NCI-H774 (cell line): ENCODE measurements at places on chromosomes 6 and 20.

DNA sequence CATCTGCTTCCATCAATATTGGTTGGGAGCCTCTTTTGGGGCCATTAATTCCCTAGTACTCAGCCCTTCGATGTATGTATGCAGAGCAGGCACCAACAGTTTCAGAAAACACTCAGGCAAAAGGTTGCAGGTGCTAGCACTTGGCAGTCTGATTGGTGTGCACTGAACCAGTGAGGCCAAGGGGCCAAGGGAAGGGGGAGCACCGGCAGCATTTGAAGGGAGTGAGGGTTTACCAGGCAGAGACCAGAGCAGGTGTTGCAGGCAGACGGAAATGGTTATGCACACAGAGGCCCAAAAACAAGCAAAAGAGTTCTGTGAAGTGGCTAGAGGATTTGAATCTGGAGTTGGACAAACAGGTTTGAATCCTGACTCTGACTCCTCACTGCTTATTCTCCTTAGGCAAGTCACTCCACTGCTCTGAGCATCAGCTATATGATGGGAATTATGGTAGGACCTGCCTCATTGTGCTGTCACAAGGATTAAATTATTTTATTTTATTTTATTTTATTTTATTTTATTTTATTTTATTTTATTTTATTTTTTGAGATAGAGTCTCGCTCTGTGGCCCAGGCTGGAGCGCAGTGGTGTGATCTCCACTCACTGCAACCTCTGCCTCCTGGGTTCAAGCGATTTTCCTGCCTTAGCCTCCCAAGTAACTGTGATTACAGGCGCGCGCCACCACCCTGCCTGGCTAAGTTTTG is 58.1 kb upstream of the SHLD1 start:
- peak; percentile 92 for DNase-seq

GRCh38 chr6:117907601-117908245 is 659 bp downstream of the SLC35F1 start:
- DNase-seq, result peak; percentile 45

DNA sequence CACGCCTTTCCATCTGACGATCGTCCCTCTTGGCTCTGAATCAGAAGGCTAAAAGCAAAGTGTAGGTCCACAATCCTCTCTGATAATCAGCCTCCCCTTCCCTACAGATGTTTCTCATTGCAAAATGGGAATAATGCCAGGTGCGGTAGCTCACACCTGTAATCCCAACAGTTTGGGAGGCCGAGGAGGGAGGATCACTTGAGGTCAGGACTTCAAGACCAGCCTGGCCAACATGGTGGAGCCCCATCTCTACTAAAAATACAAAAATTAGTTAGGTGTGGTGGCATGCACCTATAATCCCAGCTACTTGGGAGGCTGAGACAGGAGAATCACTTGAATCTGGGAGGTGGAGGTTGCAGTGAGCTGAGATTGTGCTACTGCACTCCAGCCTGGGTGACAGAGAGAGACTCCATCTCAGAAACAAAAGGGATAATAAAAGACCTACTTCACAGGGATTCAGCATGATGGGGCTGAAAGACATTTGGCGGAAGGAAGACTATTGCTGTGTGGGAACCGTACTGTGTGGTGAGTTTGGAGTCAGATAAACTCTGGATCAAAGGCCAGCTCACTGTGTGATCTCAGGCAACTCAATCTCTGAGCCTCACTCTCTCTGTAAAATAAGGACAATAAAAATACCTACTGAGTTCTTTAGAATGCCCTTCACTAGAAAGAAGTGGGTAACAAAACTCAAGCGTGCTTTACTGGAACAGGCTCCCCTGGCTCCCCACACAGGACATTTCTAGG is 15.9 kb upstream of the SLC9A8 start:
- no peak for DNase-seq

DNA sequence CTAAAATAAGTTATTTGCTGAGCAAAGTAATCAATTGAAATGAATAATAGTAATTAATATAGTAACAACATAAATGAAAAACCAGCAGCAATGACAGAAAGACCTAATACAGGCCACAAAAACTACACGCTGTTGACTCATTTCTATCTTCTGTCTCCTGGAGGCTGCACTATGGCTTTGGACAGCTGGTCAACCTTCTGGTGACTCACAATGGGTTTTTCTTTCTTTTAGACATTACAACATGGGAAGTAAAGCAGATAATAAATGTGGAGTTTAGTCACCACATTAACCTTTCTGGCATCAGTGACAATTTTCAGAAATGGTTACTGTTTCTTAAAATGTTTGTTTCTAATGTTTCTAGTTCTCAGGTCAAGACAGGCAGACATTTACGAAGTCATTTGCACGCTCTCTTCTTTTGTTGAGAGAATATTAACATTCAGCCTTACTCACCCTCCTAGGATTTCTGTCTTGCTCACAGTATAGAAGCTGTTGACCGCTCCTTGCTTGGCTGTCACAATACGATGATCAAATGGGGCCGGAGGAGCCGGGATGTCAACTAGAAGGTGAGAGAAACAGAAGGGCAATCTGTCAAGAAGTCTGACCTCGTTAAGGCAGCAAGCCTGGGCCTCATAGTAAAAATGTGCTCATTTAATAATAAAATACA is 62.2 kb downstream of the MYLK4 start:
- no peak for DNase-seq

DNA sequence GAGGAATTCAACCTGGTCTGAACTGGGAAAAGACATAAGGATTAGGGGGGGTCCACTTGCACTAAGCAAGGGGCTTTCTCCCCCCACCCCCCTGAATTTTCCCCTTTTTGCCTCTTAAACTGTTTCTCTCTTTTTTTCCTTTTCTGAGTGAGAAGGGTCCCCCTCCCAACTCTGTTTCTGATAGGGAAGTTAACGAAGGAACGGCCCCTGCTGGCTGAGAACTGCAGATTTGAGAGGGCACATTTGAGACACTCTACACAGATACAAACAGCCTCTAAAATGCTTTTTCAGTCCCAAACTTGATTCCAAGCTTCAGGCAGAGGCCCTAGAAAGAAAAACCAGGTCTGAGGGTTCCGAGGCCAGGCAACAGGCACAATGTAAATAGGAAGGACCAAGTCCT is 91.7 kb downstream of the JARID2 start:
- DNase-seq, result no peak

DNA sequence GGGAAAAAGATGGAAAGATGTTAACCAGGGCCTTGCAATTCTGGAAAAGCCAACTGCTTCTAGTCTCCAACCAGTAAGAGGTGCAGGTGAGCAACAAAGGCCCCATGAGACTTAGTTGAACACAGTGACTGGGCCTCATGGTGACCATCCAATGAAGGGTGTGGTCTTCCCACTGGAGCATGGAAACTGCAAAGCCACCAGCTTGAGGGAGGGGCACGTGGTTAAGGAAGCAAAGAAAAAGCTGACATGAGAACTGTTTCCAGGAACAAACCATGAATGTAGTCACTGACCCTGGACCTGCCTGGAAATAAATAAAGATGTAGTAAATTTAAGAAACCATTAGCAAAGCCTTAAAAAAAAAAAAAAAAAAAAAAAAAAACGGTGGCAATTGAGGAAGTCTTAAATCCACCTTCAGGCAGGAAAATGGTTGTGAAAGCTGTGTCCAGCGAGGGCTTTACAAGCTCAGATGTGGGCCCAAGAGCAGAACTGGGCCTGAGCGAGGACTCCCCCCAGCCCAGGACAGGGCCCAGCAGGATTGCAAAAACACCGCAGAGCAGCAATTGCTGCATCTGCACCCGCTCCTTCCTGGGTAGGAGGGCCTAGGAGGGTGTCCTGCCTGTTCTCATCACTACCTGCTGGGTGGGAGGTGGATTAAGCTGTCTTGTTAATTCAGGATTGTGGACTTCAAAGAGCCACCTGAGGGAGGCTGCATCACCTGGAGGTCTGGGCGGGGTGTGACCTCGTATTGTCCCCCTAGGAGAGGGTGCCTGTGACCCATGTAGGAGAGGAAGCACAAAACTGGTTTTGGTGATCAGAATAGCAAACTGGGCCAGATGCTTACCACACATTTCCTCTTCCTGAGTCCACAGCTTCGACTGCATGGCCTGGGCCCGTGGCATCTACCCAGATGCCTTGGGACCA is 10.3 kb downstream of the GFRA4 start:
- no peak for DNase-seq

- DNase-seq, result no peak
Observed at GRCh38 chr6:79005024-79005423, 73.0 kb downstream of the PHIP start.

DNA sequence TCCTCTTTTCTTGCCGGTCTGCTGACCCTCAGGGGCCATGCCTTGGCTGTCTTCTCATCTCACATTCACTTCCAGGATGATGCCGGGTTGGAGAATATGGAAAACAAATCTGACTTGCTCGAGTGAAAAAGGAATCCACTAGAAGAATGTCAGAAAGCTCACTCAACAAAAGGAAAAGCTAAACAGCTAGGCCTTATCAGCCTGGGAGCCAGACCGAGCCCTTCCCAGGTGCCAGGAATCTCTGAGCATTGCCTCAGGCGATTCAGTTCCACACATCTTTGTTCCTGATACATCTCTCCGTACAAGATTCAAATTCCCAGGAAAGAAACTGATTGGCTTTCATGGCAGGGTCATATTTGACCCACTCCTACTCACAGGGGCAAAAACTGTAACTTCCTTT is 9.2 kb upstream of the OSER1 start:
- DNase-seq, result no peak

GRCh38 chr20:1479831-1480595 is 11.2 kb downstream of the SIRPB2 start:
- DNase-seq, result no peak

GRCh38 chr6:166860392-166860791 is 96.0 kb downstream of the RNASET2 start:
- DNase-seq, result no peak

DNA sequence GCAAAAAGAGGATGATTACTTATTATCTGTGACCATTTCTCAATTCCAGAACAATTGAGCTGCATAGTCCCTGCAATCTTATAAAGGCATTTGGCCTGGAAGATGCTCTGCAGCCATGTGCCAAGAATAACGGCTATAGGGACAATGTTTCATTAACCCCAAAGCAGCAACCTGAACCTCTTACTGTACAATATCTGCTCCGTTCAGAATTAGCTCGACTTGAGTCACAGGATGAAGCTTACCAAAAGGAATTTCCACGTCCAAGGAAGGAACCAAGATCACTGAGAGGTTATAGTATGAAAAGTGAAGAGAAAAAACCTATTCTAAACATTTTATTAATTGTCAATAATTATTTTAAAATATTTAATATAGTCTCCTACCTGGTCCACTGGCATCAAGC is 167.3 kb upstream of the GMDS start:
- DNase-seq, result no peak

DNA sequence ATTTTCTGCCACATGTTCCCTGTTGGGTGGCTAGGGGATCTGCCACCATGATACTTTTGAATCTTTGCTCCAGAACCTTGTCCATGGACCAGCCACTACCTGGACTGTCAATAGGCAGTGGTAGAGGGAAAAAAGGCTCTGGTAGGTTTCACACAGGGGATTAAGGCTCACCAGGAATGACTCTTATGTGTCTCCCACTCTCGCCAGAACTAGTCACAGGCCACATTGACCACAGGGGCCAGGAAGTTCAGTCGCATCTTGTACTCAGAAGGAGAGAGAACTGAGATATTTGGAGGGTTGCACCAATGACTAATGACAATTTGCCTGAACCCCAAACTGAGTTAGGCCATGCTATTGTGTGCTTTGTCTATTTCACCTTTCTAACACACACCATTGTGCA is 23.6 kb upstream of the APCDD1L start:
- no peak for DNase-seq

DNA sequence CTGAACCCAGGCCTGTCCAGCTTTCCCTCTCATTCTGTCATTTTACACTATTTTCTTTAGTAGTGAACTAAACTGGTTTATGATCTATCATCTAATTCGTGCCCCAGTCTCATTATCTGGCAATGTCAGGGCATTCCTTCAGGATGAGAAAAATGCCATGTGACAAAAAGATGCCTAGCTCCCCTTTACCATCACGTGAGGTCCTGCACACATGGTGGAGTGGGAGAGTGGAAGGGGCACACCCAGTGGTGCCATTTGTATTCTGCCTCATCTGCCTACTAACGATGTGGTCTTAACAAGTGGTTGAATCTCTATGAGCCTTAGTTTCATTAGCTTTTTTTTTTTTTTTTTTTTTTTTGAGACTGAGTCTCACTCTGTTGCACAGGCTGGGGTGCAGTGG is 41.2 kb downstream of the CDC5L start:
- no peak for DNase-seq

- no peak for DNase-seq
Observed at GRCh38 chr6:24924580-24925356, 11.0 kb downstream of the RIPOR2 start.

GRCh38 chr20:10596710-10597121 is 77.1 kb downstream of the JAG1 start:
- no peak for DNase-seq
